ENCODE measurements at places on chromosomes 5 and 9.

DNA sequence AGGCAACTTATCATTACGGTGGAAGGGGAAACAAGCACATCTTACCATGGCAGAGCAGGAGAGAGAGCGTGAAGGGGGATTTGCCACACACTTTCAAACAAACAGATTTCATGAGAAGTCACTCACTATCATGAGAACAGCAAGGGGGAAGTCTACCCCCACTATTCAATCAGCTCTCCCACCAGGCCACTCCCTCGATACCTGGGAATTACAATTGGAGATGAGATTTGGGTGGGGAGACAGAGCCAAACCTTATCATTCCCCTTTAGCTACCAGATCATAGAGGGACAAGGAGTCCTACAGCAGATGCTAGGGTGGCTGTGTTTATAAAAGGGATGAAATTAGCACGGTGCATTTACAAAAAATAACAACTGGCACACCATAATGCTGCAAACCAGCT lies 2149.4 kb upstream of the ACO1 start:
- no peaks in the 10 kb centered on the region for H3K36me3 ChIP-seq
- H3K27ac ChIP-seq = no peak overlapping the region
- no peaks in the 10 kb centered on the region for H3K4me1 ChIP-seq
- DNase-seq = no peak
- no peak overlapping the region for H3K4me3 ChIP-seq
- H3K27me3 ChIP-seq = no peaks in the 10 kb centered on the region

GRCh38 chr5:124655921-124656511 lies 90.4 kb downstream of the ZNF608 start:
- no peaks in the 10 kb centered on the region for H3K27me3 ChIP-seq
- peaks cover 5% of the 10 kb centered on the region for H3K4me1 ChIP-seq
- DNase-seq = no peak
- no peak overlapping the region for H3K4me3 ChIP-seq
- H3K27ac ChIP-seq = no peak overlapping the region
- no peaks in the 10 kb centered on the region for H3K36me3 ChIP-seq

GRCh38 chr9:137690930-137691645 lies 72.3 kb downstream of the EHMT1 start:
- H3K27ac ChIP-seq = no peak overlapping the region
- no peak overlapping the region for H3K4me3 ChIP-seq
- peaks cover 11% of the 10 kb centered on the region for H3K4me1 ChIP-seq
- no peak for DNase-seq

GRCh38 chr5:139425497-139425896 lies 13.8 kb downstream of the DNAJC18 start:
- peaks cover 6% of the 10 kb centered on the region for H3K4me1 ChIP-seq
- H3K27me3 ChIP-seq = no peaks in the 10 kb centered on the region
- no peak overlapping the region for H3K27ac ChIP-seq

GRCh38 chr9:68513981-68514380 lies 26.7 kb downstream of the TMEM252 start:
- peak overlapping the region; percentile 44 for H3K27ac ChIP-seq
- no peaks in the 10 kb centered on the region for H3K27me3 ChIP-seq
- no peak overlapping the region for H3K4me3 ChIP-seq
- peaks cover 10% of the 10 kb centered on the region for H3K36me3 ChIP-seq
- no peaks in the 10 kb centered on the region for H3K4me1 ChIP-seq

- no peak overlapping the region for H3K4me3 ChIP-seq
- H3K4me1 ChIP-seq = no peaks in the 10 kb centered on the region
- no peak overlapping the region for H3K27ac ChIP-seq
- H3K36me3 ChIP-seq = no peaks in the 10 kb centered on the region
- no peak for DNase-seq
- H3K27me3 ChIP-seq = no peaks in the 10 kb centered on the region
Measured at GRCh38 chr9:116800885-116801284, 113.8 kb downstream of the TRIM32 start.

- H3K27ac ChIP-seq = no peak overlapping the region
- H3K4me3 ChIP-seq = no peak overlapping the region
- DNase-seq = no peak
Measured at GRCh38 chr9:133303266-133304157, 28.5 kb upstream of the ABO start.

- no peaks in the 10 kb centered on the region for H3K4me1 ChIP-seq
- H3K27ac ChIP-seq = no peak overlapping the region
- DNase-seq = peak; percentile 54
- H3K4me3 ChIP-seq = no peak overlapping the region
- H3K27me3 ChIP-seq = no peaks in the 10 kb centered on the region
Measured at GRCh38 chr9:133234577-133235322, 25.7 kb upstream of the OBP2B start.

DNA sequence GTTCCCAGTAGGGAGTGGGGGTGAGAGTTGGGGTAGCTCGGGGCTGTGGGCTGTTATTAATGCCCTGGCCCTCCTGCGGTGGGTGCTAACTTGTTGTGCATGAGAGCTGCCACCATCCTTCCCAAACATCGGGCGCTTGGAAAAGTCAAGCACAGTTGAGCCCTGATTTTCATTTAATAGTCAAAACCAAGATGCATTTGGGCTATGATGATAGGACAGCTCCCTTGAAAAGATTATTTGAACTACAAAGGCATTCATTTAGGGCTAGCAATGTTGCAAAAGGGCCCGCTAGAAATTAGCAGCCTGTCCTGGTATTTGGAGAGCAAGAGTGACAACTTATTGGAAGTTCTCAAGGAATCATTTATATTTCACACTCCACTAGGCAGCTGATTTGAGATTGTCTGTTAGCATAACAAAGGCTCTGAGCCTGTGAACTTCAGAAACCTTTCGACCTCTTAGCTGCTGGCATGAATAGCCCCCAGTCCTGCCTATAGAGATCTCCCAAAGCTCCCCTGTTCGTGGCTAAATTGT lies 128.2 kb upstream of the TMEM161B start:
- H3K27me3 ChIP-seq = no peaks in the 10 kb centered on the region
- no peaks in the 10 kb centered on the region for H3K36me3 ChIP-seq
- no peaks in the 10 kb centered on the region for H3K4me1 ChIP-seq

- no peaks in the 10 kb centered on the region for H3K27me3 ChIP-seq
- H3K4me3 ChIP-seq = no peak overlapping the region
- H3K27ac ChIP-seq = peak overlapping the region; percentile 75
- DNase-seq = no peak
- peaks cover 36% of the 10 kb centered on the region for H3K4me1 ChIP-seq
- H3K36me3 ChIP-seq = no peaks in the 10 kb centered on the region
Measured at GRCh38 chr9:106868565-106868964, 5.6 kb downstream of the ZNF462 start.

- H3K27me3 ChIP-seq = no peaks in the 10 kb centered on the region
- no peaks in the 10 kb centered on the region for H3K36me3 ChIP-seq
- H3K4me3 ChIP-seq = no peak overlapping the region
Measured at GRCh38 chr9:127595611-127596010, 16.5 kb upstream of the STXBP1 start.

- no peaks in the 10 kb centered on the region for H3K27me3 ChIP-seq
- H3K27ac ChIP-seq = peak overlapping the region; percentile 10
- DNase-seq = no peak
- H3K4me1 ChIP-seq = no peaks in the 10 kb centered on the region
- H3K4me3 ChIP-seq = peak overlapping the region; percentile 47
Measured at GRCh38 chr5:18745042-18745987, 1111.1 kb downstream of the TAF11L14 start.

GRCh38 chr5:120778491-120779484 lies 314.7 kb downstream of the PRR16 start:
- H3K4me1 ChIP-seq = no peaks in the 10 kb centered on the region
- H3K27me3 ChIP-seq = no peaks in the 10 kb centered on the region
- H3K27ac ChIP-seq = no peak overlapping the region
- H3K4me3 ChIP-seq = no peak overlapping the region
- H3K36me3 ChIP-seq = no peaks in the 10 kb centered on the region

GRCh38 chr9:134189470-134190231 lies 25.3 kb upstream of the RNU6ATAC start:
- no peak overlapping the region for H3K4me3 ChIP-seq
- H3K27me3 ChIP-seq = no peaks in the 10 kb centered on the region
- H3K27ac ChIP-seq = no peak overlapping the region

- no peaks in the 10 kb centered on the region for H3K27me3 ChIP-seq
- no peak overlapping the region for H3K27ac ChIP-seq
- no peak for DNase-seq
- no peaks in the 10 kb centered on the region for H3K36me3 ChIP-seq
- H3K4me3 ChIP-seq = no peak overlapping the region
Measured at GRCh38 chr9:74322661-74323314, 174.3 kb upstream of the RORB start.

- H3K4me3 ChIP-seq = no peak overlapping the region
- DNase-seq = no peak
- no peak overlapping the region for H3K27ac ChIP-seq
- H3K27me3 ChIP-seq = no peaks in the 10 kb centered on the region
- no peaks in the 10 kb centered on the region for H3K36me3 ChIP-seq
Measured at GRCh38 chr5:44565360-44565759, 176.1 kb upstream of the FGF10 start.

- H3K27ac ChIP-seq = peak overlapping the region; percentile 49
- no peaks in the 10 kb centered on the region for H3K4me1 ChIP-seq
- H3K4me3 ChIP-seq = no peak overlapping the region
- no peaks in the 10 kb centered on the region for H3K27me3 ChIP-seq
Measured at GRCh38 chr9:8207596-8207995, 408.0 kb upstream of the DMAC1 start.

DNA sequence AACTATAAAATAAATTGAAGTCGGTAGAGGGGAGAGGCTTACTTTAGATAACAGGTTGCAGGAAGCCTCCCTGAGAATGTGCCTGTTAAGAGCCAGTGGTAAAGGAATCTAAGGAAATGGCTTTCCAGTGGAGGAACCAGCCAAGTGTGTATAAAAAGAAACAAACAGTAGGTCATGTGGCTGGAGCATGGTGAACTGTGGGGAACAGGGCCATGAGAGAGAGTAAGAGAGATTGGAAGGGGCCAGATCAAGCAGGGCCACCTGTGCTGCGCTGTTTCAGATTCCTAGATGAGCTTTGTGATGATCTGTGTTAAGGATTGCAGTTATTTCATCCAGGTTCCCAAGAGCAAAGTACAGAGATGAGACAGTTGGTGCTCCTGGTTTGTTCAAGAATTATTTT lies 152.7 kb upstream of the SGCD start:
- H3K27me3 ChIP-seq = no peaks in the 10 kb centered on the region
- H3K4me3 ChIP-seq = no peak overlapping the region
- H3K36me3 ChIP-seq = no peaks in the 10 kb centered on the region
- no peaks in the 10 kb centered on the region for H3K4me1 ChIP-seq

DNA sequence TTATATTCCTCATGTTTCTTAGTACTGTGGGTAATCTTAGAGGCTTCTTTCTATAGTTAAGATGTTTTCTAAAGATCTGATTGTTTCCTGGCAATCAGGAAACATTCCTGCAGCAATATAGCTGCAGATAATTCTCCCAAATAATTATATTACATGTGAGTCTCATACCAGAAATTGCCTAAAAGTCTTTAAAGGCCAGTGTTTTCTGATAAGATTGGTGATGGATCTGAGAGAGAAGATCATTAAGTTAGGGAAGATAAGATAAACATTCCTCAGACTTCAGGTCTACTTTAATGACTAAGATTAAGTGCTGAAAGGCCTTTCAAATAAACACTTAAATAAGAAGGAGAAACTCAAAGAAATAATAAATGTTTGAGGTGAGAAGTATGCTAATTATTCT lies 107.7 kb upstream of the DAB2 start:
- DNase-seq = no peak
- H3K27me3 ChIP-seq = no peaks in the 10 kb centered on the region
- no peak overlapping the region for H3K4me3 ChIP-seq
- peaks cover 7% of the 10 kb centered on the region for H3K4me1 ChIP-seq
- no peaks in the 10 kb centered on the region for H3K36me3 ChIP-seq

DNA sequence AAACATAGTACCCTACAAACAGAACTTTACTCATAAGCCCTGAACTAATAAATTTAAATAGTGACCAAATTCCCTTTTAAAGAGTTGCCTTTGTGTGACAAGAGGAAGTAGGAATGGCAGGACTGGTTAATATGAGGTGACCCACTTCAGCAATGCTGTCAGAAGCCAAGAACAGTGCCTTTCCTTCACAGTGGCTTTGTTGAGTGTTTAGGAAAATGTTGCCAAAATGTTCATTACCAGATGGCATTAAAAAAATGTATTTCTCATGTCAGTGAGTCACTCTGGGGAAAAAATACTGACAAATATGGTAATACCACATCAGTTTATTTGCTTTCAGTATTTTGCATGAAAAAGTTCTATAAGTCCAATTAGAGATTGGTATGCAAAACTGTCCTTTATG lies 103.3 kb downstream of the DIRAS2 start:
- no peaks in the 10 kb centered on the region for H3K36me3 ChIP-seq
- H3K27me3 ChIP-seq = no peaks in the 10 kb centered on the region
- no peak for DNase-seq

DNA sequence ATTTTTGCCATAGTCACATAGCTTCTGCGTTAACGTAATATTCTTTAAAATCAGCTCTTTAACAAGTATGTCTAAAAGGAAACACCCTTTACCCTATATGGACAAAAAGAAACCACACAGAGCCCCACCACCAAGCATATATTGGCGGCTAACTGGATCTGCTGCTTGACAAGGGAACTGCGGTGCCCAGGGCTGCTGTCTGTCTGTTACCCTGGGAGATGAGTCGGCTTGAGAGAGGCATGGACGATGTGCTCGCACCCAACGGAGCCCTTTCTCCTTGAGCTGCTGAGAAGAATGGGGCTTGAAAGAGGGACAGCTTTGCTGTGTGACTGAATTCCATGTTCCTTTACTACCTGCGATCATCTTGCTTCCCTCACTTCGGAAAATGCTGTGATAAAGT lies 158.6 kb upstream of the SHB start:
- H3K36me3 ChIP-seq = no peaks in the 10 kb centered on the region
- no peak overlapping the region for H3K4me3 ChIP-seq
- no peak for DNase-seq
- H3K4me1 ChIP-seq = peaks cover 9% of the 10 kb centered on the region
- H3K27ac ChIP-seq = no peak overlapping the region

- no peaks in the 10 kb centered on the region for H3K27me3 ChIP-seq
- H3K36me3 ChIP-seq = no peaks in the 10 kb centered on the region
- no peak overlapping the region for H3K4me3 ChIP-seq
- DNase-seq = no peak
Measured at GRCh38 chr5:7714697-7715096, 136.2 kb downstream of the CFAP90 start.

- no peak overlapping the region for H3K27ac ChIP-seq
- H3K27me3 ChIP-seq = no peaks in the 10 kb centered on the region
- no peaks in the 10 kb centered on the region for H3K36me3 ChIP-seq
- DNase-seq = no peak
- no peak overlapping the region for H3K4me3 ChIP-seq
Measured at GRCh38 chr9:90009447-90009846, 404.6 kb downstream of the GADD45G start.

DNA sequence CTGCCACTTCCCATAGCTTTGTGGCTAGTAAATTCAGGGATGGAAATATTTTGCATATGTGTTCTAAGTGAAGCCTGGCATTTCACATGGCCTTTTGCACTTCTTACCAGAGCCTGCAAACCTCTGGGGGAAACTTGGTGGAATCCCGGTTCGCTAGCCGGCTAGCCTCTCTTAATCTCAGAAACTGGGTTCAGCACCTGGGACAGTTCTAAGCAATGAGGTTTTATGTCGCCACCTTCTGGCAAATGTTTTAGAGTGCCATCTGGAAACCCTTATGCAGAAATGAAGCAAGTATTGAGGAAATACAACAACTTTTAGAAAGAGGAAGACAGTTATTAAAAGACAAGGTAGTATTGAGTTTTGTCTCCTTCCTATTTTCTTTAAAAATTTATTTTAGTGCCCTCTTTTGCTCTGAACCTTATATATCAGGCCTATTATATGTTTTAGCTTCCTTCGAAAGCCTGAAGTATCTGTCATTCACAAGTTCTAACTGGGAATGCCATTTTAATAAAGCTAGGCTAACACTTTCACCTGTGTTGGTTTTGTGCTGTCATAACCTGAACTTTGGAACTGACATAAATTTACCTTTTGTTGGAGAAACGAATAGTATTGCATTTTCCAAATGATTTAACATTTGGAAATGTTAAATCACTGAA lies 963 bp upstream of the HTR1A start:
- H3K27me3 ChIP-seq = no peaks in the 10 kb centered on the region
- no peaks in the 10 kb centered on the region for H3K36me3 ChIP-seq
- no peaks in the 10 kb centered on the region for H3K4me1 ChIP-seq
- H3K4me3 ChIP-seq = no peak overlapping the region
